ENCODE measurements at places on chromosomes 4 and X.

DNA sequence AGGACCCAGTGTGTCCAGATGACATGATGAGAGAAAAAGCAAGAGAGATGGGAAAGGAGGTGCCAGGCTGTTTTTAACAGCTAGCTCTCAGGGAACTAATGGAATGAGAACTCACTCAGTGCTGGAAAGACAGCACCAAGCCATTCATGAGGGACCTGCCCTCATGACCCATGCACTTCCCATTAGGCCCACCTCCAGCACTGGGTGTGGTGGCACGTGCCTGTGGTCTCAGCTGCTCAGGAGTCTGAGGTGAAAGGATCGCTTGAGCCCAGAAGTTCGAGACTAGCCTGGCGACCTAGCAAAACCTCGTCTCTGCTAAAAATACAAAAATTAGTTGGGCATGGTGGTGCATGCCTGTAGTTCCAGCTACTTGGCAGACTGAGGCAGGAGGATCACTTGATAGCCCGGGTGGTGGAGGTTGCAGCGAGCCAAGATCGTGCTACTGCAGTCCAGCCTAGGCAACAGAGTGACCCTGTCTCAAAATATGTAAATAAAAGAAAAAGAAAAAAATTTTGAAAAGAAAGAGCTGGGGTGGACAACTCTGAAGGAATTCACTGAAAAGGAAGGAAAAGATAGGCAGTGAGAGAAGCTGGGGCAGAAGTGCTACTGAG lies 50.9 kb downstream of the FAM193A start:
- no peak for DNase-seq

- no peak for DNase-seq
Measured at GRCh38 chrX:9887659-9888297, 79.4 kb upstream of the CLDN34 start.

GRCh38 chr4:80138551-80139538 lies 58.5 kb upstream of the PRDM8 start:
- no peak for DNase-seq

- no peak for DNase-seq
Measured at GRCh38 chr4:40749717-40750460, at the start of gene NSUN7. NSUN7 (plus strand) TSS chr4:40749955; CDS start chr4:40750694, 739 bp downstream.

GRCh38 chr4:35975617-35976355 lies 268.5 kb downstream of the ARAP2 start:
- no peak for DNase-seq

- DNase-seq, result no peak
Measured at GRCh38 chr4:48340276-48340964, 909 bp upstream of the SLAIN2 start.

GRCh38 chr4:110830461-110830860 lies 207.6 kb upstream of the PITX2 start:
- no peak for DNase-seq

DNA sequence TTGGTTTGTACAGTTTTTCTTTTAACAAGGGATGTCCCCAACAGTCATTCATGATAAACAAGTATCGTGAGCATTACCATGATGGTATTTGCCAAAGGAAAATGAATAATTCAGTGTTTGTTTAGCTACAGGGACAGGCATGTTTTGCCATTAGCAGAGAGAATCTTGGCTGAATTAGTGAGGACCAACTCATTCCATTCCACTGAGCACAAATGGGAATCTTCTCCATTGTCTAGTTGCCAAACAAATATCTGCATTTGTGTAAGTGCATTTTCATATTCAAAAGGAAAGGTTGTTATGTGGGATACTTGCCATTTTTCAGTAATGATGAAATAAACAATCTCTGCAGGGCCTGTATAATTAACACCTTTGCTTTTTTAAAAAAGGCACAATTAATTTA lies 1762.6 kb downstream of the RPA4 start:
- DNase-seq, result peak; percentile 12

Data from NCI-H446 (cell line).